ENCODE measurements at places on chromosomes 16 and 17.

- DNase-seq = no peak
Measured at GRCh38 chr16:56691885-56692284, 9.6 kb downstream of the MT1X start.

DNA sequence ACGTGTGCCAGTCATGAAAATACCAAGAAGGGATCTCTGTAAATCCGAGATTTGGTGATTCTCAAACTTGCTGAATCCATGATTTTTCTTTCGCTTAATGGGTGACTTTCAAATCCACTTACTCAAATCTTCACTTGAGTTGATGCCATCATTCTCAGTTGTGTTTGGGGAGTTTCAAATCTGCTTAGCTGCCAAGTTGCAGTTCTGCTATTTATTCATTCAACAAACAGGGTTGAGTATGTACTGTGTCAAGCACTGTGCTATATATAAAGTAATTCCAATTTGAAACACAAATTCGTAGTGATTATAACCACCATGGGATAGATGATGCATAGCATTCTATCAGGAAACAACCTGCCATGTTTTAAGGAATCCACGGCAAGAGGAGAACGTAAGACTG, 394.3 kb downstream of the CDH13 start:
- DNase-seq = no peak

GRCh38 chr17:50764734-50765149, 2.6 kb downstream of the ANKRD40CL start:
- DNase-seq = no peak

DNA sequence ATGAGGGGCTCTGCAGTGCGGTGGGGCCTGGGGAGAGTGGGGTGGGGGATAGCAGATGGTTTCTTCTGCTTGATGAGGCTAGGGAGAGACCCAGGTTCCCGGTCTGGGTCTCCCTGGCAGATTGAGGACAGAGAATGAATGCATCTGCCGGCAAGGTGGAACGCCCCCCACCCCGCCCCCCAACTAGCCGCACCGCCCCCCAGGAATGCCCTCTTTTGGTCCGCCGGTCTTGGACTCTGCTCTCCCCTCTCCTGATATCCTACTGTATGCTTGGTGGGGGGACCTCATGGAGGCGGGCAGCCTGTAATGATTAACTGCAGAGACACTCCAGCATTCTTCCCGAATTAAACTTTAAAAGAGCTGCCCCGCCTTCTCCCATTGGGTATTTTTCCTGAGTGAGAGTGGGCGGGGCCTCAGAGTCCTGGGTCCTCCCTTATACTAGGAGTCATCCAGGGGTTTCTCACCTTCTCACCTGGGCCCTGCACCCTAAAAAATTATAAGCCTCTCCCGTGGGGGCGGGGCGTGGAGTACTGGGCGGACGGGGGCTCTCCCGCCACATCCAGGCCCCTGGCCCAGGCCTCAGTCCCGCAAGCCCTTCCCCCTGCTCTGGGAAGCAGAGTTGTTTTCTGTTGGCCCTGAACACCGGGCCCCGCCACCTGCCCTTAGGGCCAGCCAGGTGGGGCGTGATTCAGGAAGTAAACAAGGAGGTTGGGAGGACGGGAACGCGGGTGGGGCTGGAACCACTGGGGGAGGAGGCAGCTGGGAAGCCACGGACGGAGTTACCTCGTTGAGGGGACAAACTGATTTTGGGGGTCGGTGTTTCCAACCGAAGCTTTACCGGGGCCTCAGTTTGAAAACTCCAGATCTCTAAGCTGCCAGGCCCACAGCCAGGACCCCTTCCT, 1.5 kb downstream of the GRB7 start:
- no peak for DNase-seq

DNA sequence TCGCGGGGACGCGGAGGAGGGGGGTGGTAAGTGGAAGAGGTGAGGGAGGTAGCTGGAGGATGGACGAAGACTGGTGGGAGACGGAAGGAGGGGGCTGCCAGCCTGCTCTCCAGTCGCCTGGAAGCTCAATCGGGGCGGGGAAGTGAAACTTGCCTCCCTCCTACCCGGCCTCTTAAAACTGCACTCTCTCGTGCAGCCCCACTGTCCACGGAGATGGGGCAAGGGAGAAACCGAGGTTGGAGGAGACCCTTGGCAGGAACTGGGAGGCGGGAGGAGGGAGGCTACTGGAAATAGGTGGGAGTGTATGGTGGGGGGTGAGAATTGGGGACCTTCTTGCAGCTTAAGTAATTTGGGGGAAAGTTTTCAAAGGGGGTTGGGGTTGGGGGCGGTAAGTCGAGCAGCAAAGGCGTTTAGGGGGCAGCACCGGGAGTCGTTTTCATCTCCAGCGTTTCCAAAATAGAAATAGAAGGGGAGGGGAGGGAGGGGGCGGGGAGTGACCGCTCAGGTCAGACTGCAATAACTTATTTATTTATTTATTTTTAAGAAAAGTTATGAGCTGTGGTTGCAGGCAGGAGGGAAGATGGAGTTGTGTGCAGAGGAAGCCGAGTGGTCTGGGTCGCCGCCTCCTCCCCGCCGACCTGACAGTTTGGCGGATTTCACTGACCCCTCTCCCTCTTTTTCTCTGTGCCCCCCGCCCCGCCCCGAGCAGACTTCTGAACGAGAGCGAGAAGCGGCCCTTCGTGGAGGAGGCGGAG, 1.4 kb downstream of the SOX9 start:
- no peak for DNase-seq
